Stimulated activated memory B cell treated with anti-CD40 and anti-IgM and Interleukin-4, amounts not matched to agents 10 μg/mL and 1 μg/mL and 100 μg/mL, for 72 hours (primary cell): ENCODE measurements at places on chromosomes 3 and 15.

DNA sequence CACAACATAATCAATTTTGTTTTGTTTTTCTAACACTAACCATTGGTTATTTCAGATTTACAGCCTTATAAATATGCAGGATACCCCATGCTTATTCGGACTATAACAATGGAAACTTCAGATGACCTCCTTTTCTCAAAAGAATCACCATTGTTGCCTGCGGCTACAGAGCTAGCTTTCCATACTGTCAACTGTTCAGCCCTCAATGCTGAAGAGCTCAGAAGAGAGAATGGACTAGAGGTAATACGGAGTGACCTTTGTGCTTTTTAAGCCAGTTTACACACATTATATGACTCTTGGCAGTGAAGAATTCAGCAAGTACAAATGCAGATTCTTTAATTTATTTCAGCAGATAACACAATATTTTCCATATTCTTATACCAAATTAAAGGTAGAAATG lies 81.8 kb downstream of the DNAJC13 start:
- ATAC-seq = no peak

DNA sequence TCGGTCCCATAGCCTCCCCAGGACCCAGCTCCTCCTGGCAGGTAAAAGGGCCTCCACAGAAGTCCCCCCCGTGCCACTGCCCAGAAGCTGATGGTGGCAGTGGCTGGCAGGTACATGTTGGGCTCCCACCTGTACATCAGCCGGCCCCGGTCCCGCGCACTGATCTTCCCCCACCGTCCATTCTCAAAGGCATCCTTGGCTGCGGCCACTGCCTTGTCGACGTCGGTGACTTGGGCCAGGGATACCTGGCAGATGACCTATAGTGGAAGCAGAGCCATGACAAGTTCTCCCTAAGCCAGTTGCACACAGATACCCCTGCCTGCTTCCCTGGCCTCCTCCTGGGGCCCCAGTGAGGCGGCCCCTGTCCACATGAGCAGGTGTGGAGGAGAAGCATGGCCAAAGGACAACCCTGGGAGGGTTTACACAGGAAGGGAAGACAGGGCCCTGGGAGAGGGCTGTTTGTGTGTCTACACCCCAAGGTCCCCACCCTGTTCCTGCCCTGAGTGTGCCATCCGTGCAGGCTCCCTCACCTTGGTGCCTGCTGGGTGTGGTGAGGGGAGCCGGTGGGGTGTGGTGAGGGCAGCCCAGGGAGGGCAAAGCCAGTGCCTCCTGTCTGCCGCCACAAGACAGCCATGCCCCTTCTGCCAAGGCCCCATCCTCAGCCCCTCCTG lies 44.8 kb downstream of the ALDH1L1 start:
- no peak for ATAC-seq

- no peak for ATAC-seq
Measured at GRCh38 chr3:23359116-23359515, 156.0 kb downstream of the UBE2E2 start.

DNA sequence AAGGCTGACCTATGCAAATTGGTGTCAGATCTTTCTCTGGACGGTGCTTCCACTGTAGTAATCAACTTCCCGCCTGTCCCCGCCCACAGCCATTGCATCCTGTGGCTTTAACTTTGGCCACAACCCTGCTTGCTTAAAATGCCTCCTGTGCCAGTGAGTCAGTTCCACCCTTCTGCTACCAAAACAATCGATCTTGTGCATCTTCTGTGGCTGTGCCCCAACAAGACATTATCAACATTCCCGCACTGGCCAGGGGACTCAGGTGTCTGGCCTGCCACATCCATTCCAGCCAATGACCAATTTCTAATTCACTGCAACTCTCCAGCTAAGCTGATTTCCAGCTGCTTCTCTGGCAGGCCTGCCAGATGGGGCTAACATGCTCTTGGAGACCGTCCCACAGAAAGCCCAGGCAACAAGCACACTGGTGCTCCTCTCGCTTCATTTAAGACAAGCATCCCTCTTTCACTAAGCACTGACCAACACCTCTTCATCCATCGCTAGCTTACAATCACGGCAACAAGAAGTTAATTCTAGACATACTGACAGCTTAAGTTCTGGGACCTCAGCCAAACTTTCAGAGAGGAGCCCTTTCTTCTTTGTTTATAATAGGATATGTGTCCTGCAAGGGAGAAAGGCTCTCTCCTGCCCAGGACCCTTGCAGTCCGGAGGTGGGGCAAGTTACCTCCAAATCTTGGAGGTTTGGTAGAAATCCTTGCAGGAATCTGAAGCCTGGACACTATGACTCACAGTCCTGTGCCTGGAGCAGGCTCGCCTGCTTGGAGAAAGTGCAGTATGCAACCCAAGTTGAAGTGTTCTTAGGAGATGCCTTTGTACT lies 6.7 kb downstream of the CA12 start:
- no peak for ATAC-seq

GRCh38 chr15:97953254-97953653 lies 7.2 kb upstream of the ARRDC4 start:
- no peak for ATAC-seq

DNA sequence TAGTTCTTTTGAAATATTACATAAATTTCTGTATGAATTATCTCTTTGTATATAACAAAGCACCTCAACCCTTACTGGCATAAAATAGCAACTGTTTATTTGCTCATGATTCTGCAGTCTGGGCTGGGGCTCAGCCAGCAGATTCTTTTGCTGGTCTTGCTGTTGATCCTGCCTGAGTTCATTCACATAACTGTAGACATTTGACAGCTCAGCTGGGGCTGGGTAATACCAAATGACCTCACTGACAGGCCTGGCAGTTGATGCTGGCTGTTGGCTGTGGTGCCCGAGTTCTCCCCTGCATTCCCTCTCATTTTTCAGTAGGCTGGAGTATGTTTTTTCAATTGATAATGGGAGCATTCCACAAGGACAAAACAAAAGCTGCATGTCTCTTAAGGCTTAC lies 449.9 kb upstream of the GOLIM4 start:
- no peak for ATAC-seq

DNA sequence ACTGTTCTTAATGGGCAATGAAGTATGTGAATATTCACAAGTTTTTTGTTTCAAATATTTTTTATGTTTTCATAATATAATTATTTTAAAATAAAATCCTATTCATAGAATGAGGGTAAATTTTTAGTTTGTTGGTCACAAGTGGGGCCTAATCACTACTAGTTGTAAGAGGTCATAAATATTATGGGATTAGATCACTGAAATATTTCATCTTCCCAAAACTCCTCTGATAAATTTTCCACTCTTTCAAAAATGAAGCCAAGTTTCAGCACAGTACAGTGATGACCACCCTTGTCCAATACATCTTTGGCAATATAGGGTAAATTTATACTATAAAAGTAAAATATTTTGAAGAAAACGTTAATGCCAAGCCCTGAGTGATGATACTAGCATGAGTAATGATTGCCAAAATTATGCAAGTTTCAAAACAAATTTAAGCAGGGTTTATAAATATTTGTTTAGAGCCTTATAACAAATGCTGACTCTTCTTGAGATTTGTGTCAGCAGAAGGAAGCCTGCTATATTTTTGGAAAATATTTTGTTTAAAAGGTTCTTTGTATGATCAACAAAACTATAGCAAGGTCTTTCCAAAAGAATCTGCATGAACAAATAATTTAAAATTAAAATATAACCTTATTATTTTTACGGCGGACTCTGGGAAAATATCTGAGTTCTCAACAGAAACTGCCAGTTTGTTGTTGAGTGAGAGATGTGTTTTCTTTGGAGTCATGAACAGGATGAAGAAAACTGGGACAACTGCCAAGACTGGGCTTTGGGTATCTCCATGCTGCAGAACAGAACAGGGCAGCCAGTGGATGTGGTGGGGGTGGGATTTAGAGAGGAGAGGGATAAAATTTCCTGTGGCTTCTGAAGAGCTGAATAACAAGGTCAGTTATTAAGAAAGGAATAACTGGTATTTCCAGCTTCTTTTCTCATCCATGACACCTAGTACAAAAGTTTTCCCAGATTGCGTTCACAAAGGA lies 17.9 kb upstream of the TM4SF1 start:
- ATAC-seq = no peak
